ENCODE measurements at places on chromosomes 11 and 22.

GRCh38 chr11:122103321-122103720, 12.7 kb downstream of the BLID start:
- no peak for DNase-seq

DNA sequence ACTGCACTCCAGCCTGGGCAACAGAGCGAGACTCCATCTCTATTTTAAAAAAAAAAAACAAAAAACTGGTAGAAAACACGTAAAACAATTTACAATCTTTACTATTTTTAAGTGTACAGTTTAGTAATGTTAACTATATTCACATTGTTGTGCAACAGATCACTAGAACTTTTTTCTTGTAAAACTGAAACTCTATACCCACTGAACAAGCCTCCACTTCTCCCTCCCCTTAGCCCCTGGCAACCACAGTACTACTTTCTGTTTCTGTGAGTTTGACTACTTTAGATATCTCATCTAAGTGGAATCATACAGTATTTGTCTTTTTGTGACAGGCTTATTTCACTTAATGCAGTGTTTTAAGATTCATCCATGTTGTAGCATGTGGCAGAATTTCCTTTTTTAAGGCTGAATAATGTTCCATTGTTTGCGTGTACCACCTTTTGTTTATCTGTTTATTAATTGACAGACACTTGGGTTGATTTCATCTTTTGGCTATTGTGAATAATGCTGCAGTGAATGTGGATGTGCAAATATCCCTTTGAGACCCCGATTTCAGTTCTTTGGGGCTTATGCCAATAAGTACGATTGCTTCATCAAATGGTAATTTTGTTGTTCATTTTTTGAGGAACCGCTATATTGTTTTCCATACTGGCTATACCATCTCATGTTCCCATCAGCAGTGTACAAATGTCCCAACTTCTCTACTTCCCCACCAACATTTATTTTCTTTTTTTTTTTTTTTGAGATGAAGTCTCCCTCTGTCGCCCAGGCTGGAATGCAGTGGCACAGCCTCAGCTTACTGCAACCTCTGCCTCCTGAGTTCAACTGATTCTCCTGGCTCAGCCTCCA, 11.0 kb downstream of the DDB2 start:
- DNase-seq: no peak

- no peak for DNase-seq
Measured at GRCh38 chr11:114008331-114008730, 33.4 kb downstream of the HTR3A start.

- DNase-seq: peak; percentile 45
Measured at GRCh38 chr22:49992921-49993648, 19.5 kb downstream of the IL17REL start.

DNA sequence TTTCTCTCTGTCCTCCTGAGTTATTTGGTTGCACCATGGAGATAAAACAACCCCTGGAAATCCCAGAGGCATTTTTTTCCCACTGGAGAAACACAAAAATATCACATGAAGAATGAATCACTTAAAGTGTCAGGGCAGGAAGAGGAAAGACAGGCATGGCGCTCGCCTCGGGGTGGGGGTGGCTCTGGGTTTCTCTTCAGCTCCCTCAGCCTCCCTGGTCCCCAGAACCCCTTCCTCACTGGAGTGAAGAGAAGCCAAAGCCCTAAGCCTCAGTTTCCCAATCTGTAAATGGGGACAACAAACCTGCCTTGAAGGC, 938 bp downstream of the SHISAL1 start:
- DNase-seq: no peak

DNA sequence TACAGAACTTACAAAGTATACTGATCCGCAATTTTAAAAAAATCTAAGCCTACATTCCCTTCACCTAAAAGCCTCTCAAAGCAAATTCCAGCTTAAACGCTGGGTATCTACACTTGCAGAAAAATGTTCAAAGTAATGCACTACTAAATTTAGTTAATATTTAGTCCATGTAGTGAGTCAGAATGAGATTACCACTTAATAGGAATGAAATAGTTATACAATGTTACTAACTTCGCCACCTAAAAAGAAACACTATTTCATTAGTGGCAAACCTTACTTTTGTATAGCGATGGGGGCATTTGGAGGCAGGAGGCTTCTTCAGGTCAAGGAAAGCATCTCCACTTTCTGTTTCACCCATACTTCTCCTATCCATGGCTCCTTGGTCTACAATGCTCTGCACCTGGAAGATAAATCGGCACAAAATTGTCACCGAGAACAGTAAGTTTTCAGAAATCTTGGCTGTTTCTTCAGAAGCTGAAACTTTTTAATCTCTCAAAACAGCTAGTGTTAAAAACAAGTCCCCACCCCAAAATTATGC, 1.2 kb downstream of the EIF4ENIF1 start:
- DNase-seq: no peak

GRCh38 chr11:112459001-112459400, 198.3 kb upstream of the PLET1 start:
- DNase-seq: no peak

DNA sequence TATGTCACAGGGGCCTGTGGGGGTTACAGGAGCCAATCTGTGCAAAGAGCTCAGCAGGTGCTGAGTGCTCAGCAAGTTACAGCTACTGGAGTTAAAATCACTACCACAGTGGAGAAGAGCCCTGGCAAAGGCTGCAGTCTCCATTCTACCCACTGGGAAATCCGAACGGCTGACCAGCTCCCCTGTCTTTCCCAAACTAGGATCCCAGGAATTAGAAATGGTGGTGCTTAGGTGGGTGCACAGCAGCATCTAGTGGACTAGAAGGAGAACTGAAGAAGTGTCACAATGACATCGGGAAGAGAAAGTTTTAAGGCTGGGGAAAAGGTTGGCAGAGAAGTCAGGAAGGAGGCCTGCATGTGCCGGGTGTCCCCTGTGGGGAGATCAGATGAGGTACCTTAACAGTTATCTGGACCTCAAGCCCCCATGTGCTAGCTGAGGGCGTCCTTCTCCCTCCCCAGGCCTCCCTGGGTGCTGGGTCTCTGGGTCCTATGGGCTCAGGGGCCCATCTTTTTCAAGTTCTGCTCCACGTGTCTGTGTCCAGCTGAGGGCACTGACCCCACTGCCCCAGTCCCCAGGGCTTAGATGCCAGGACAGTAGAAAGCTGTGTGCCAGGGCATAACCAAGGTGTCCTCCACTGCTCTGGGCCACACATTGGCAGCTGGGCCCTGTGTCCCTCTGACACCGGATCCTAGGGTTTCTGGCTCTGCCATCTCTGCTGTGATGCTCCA, 1.9 kb downstream of the PIWIL3 start:
- DNase-seq: peak; percentile 20

- no peak for DNase-seq
Measured at GRCh38 chr11:29963036-29963435, 53.8 kb downstream of the KCNA4 start.

Data from COR-L47 (cell line).